ENCODE measurements at places on chromosomes 3 and 15. TPM values are rescaled to one million over a fixed set of nuclear protein-coding genes. Genes with fewer than 3 reads are reported as not detected.

DNA sequence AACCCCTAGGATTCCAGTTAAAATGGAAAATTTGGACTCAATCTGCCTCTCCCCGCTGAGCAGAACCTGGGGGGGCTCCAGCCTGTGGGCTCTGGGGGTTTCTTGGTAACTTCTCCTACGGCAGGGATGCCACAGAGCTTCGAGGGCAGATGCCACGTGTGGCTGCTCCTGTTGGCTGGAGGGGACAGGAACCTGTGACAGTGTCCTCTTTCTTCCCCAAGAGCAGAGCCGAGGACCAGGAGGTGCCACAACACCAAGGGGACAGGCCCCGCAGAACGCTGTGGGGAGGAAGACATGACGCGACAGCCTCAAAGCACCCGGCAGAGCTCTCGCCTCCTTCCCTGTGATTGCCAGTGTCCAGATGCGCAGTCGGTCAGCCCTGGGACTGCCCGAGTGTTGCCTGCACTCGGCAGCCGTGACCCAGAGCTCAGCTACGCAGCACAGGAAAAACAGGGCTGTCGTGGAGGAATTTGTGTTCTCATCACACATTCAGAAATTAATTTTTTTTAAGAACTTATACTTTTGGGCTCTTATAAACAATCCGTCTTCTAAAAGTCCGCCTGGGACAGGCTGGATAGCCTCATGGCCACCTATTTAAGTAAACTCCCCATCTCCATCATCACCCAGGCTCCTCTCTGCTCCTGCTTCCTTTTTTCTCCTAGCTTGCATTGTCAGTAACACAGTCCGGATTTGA is 131.9 kb upstream of the MEF2A start:
- no peak overlapping the region for H3K27ac ChIP-seq
- no peaks in the 10 kb centered on the region for H3K4me1 ChIP-seq
- H3K36me3 ChIP-seq, result no peaks in the 10 kb centered on the region
- peak; percentile 32 for DNase-seq
- H3K4me3 ChIP-seq, result no peak overlapping the region

DNA sequence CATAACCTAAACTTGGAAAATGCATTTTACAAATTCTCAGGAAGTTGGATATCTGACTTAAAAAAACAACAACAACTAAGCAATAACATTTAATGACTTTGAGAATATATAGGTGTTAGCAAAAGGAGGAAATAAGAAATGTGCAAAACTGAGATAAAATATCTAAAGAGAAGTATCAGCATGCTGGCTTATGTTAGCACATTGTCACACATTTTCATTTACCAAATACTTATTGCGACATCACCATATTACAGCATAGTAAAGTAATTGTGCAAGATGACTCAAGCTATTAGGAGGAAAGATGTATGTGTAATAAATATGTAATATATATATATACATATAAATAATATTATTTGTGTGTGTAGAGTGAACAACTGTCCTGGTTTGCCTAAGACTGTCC is 9.2 kb downstream of the PTX3 start:
- no peaks in the 10 kb centered on the region for H3K27me3 ChIP-seq
- DNase-seq, result no peak
- no peak overlapping the region for H3K27ac ChIP-seq
- H3K36me3 ChIP-seq, result no peaks in the 10 kb centered on the region
- no peaks in the 10 kb centered on the region for H3K4me1 ChIP-seq

Gene CPB1
- total RNA-seq, result 5.0 TPM

Gene GOLGA6B
- not detected for total RNA-seq

- H3K4me1 ChIP-seq, result no peaks in the 10 kb centered on the region
- H3K27me3 ChIP-seq, result no peaks in the 10 kb centered on the region
- no peaks in the 10 kb centered on the region for H3K36me3 ChIP-seq
- no peak for DNase-seq
- H3K4me3 ChIP-seq, result no peak overlapping the region
Observed at GRCh38 chr3:189267981-189268613, 96.3 kb downstream of the TPRG1 start.

Gene CFAP44
- total RNA-seq, result 8.6 TPM

GRCh38 chr3:122353893-122354401 is 28.9 kb downstream of the CSTA start:
- DNase-seq, result no peak
- no peak overlapping the region for H3K27ac ChIP-seq
- H3K4me1 ChIP-seq, result no peaks in the 10 kb centered on the region
- H3K4me3 ChIP-seq, result no peak overlapping the region
- no peaks in the 10 kb centered on the region for H3K27me3 ChIP-seq
- no peaks in the 10 kb centered on the region for H3K36me3 ChIP-seq

GRCh38 chr3:15409239-15409638 is 18.1 kb downstream of the METTL6 start:
- H3K36me3 ChIP-seq, result peaks cover 2% of the 10 kb centered on the region
- no peaks in the 10 kb centered on the region for H3K27me3 ChIP-seq
- no peak for DNase-seq
- H3K4me3 ChIP-seq, result no peak overlapping the region

- no peaks in the 10 kb centered on the region for H3K27me3 ChIP-seq
- no peaks in the 10 kb centered on the region for H3K36me3 ChIP-seq
- H3K27ac ChIP-seq, result no peak overlapping the region
Observed at GRCh38 chr3:20700714-20701113, 514.7 kb upstream of the SGO1 start.

DNA sequence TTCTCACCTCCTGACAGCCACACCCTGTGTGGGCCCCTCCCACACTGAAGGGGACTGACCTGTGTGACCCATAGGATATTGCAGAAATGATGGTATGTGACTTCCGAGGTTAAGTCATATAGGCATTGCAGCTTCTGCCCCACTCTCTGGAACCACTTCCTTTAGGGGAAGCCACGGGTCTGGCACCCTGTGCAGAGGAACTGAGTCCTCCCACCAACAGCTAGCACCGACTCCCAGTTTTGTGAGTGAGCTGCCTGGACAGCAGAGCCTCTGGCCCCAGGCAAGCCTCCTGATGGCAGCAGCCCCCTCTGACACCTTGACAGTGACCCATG is 24.6 kb upstream of the SLC6A6 start:
- DNase-seq, result peak; percentile 81
- no peaks in the 10 kb centered on the region for H3K27me3 ChIP-seq
- no peak overlapping the region for H3K4me3 ChIP-seq
- no peaks in the 10 kb centered on the region for H3K4me1 ChIP-seq
- H3K36me3 ChIP-seq, result no peaks in the 10 kb centered on the region

DNA sequence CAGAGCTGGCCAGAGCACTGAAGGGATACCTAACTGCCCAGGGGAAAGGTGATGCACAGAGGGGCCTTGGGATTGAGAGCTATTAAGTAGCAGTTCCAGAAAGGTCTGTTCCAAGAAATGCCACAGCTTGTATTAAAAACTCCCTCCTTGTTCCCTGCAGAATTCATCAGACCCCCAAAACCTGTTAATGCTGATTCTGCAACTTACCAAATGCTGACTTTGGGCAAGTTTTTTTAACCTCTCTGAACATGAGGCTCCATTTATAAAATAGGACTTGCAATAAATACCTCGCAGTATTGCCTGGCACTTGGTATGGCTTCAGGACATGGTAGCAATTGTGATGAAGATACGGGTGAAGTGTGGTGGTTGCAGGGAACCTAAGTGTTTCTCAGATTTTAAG is 30.1 kb upstream of the SYNPR start:
- H3K4me1 ChIP-seq, result no peaks in the 10 kb centered on the region
- H3K4me3 ChIP-seq, result no peak overlapping the region
- H3K27ac ChIP-seq, result no peak overlapping the region
- H3K27me3 ChIP-seq, result no peaks in the 10 kb centered on the region
- no peak for DNase-seq
- no peaks in the 10 kb centered on the region for H3K36me3 ChIP-seq

DNA sequence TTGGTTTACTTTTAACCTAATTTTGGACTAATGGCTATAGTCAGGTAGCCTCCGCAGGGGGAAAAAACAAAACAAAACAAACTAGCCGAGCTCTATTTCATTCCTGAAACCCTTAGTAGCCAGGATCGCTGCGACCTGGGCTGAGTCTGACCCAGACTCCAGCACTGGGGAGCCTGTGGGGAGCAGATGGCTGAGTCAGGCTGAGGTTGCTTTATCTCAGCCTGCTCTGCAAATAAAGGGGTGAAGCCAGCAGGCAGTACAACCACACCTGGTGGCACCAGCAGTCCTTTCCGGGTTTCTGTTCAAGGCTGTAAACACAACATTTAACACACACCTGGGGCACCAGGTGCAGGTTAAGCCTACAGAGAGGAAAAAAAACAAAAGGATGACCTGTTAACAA is 27.3 kb downstream of the ABHD2 start:
- H3K4me3 ChIP-seq, result no peak overlapping the region
- peaks cover 14% of the 10 kb centered on the region for H3K4me1 ChIP-seq
- no peaks in the 10 kb centered on the region for H3K27me3 ChIP-seq
- no peak for DNase-seq
- peaks cover 4% of the 10 kb centered on the region for H3K36me3 ChIP-seq
- H3K27ac ChIP-seq, result peak overlapping the region; percentile 58

GRCh38 chr3:190542846-190543245 is 29.0 kb downstream of the IL1RAP start:
- H3K27me3 ChIP-seq, result no peaks in the 10 kb centered on the region
- no peak for DNase-seq

GRCh38 chr3:147333098-147333497 is 73.2 kb downstream of the ZIC4 start:
- no peak overlapping the region for H3K27ac ChIP-seq
- DNase-seq, result no peak
- no peaks in the 10 kb centered on the region for H3K4me1 ChIP-seq
- no peaks in the 10 kb centered on the region for H3K27me3 ChIP-seq
- H3K4me3 ChIP-seq, result no peak overlapping the region
- no peaks in the 10 kb centered on the region for H3K36me3 ChIP-seq

DNA sequence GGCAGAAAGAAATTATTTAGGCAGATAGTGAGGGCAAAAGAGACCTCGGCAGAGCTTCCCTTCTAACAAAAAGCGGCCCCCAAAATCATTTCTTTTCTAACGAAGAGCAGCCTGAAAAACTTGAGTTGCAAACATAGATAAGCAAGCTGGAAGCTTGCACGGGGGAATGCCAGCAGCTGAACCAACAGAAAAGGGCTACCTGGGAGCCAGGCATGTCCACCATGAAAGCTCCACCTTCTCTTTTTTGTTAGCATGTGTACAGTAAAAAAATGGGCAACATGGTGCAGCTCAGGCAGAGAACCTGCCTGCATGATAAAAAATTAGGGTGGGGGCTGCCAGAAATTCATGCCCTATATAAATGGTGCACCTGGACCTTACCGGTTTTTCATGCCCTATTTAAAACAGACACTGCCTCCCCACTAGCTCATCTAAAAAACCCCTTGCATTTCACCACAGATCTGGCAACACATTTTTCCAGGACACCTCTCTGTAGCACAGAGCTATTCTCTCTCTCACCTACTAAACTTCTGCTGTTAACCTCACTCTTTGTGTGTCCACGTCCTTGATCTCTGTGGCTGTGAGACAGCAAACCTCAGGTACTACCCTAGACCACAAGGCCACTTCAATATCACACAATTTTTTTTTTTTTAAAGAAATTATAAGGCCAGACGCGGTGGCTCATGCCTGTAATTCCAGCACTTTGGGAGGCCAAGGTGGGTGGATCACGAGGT is 18.7 kb downstream of the SLC33A1 start:
- no peak overlapping the region for H3K27ac ChIP-seq
- no peaks in the 10 kb centered on the region for H3K27me3 ChIP-seq
- DNase-seq, result no peak
- H3K4me1 ChIP-seq, result no peaks in the 10 kb centered on the region

Gene PARP6
- total RNA-seq, result 72.2 TPM

Gene TM6SF1
- total RNA-seq, result 7.9 TPM

DNA sequence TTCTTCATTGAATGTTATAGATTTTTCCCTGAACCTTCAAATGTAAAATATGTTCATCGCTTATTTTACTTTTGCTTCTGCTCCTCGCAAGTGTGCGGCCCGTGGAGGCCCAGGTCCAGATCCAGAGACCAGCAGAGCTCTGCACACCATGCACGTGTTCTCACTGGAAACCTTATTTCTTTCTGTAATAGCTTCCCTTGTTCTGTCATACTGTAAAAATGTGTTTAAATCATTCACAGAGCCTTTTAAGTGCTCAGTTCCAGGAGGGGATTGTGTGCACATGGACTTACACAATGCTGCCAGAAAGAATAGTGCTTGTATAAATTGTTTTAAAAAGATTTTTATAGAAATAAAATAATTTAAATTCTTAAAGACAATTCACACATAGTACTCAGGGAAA is 359.3 kb downstream of the GABRG3 start:
- no peaks in the 10 kb centered on the region for H3K27me3 ChIP-seq
- H3K4me3 ChIP-seq, result no peak overlapping the region
- H3K27ac ChIP-seq, result no peak overlapping the region
- no peaks in the 10 kb centered on the region for H3K4me1 ChIP-seq
- no peak for DNase-seq
- H3K36me3 ChIP-seq, result no peaks in the 10 kb centered on the region

Gene RARRES1
- 222 TPM for total RNA-seq

DNA sequence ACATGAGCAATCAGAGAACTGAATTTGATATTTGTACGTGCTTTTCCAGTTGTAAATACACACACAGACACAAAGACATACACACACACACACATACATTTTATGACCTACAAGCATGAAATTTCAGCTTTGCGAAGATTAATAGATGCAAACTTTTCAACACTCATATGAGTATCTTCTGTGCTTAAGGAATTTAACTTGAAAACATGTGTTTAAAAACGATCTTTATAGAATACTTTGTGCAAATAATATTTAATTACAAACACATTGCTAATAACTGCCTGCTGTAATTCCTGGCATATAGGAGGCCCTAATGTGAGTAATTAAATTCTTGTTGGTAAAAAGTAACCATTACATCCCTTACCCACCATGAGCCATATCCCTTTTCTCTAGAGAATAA is 107.7 kb upstream of the PLSCR5 start:
- H3K27me3 ChIP-seq, result no peaks in the 10 kb centered on the region
- H3K4me3 ChIP-seq, result no peak overlapping the region
- H3K27ac ChIP-seq, result no peak overlapping the region
- no peak for DNase-seq

Gene SLC9A9
- total RNA-seq, result 12.6 TPM

- H3K4me3 ChIP-seq, result no peak overlapping the region
- DNase-seq, result no peak
- no peaks in the 10 kb centered on the region for H3K36me3 ChIP-seq
- H3K27ac ChIP-seq, result no peak overlapping the region
- H3K4me1 ChIP-seq, result no peaks in the 10 kb centered on the region
Observed at GRCh38 chr15:95763426-95763825, 567.1 kb upstream of the NR2F2 start.

DNA sequence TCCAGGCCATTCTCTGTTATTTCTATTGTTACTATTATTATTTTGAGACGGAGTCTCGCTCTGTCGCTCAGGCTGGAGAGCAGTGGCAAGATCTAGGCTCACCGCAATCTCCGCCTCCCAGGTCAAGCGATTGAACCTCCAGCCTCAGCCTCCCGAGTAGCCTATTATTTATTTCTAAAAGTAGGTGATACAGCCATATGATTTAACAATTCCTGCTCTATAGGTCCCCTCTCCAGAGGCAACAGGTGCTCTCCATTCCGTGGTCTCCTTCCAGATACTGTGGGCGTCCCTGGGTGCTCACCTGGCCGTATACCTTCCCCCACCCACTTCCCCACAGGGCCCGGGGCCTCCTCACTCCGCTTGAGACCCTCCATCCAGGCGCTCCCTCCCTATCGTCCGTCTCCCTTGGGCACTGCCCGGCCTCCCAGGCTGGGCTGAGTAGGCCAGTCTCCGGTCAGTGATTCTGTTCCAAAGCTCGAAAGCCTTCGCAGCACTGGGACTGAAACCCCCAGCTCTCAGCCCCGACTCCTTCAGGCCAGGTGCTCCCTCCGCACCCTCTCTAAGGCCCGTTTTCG is 708 bp upstream of the PTPN23 start:
- H3K27ac ChIP-seq, result peak overlapping the region; percentile 65
- no peaks in the 10 kb centered on the region for H3K36me3 ChIP-seq
- H3K27me3 ChIP-seq, result no peaks in the 10 kb centered on the region

All from aorta (tissue), 5 donors.